ENCODE measurements at places on chromosomes 4 and X.

DNA sequence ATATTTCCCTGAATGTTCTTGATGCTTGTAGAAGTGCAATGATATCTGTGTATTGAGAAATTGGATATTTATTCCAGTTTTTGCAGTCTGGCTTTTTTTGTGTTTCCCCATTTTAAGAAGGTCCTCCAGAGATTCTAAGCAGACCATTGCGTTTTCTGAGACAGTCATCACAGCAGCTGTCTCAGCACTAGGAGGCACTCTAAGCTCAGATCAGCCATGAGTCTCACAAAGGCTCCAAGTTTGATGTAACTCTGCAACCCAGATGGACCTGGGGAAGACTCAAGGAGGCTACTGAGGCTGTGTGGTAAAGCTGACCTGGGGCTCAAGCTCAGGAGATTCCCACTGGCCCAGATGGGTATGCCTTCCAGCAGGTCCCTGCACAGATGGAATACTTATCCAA lies 89.3 kb upstream of the CYLC1 start:
- no peak for DNase-seq

DNA sequence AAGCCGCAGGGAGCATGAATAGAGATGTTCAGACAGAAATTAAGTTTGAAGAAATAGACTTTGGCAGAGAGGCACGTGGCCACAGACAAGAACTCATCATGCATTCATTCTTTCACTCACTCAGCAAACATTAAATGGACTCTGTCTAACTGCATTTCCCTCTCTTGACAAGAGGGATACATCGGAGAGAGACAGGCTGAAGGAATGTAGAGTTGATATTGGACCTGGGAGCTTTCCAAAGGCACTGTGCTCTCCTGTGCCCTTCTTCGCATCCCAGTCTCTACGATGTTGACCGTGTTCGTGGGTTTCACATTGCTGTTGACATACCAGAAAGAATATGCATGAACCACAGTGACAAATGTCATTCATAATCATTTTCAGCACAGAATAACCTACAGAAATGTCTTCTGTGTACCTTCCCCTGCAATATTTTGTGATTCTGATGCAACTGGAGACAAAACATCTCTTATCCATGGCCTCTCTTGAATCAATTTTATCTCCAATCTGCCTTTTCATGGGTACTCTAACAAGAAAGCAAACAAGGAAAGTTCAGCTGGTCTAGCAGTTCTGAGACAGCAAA lies 34.7 kb upstream of the CD99 start:
- no peak for DNase-seq

- no peak for DNase-seq
Measured at GRCh38 chr4:161829591-161829990, 334.2 kb downstream of the FSTL5 start.

DNA sequence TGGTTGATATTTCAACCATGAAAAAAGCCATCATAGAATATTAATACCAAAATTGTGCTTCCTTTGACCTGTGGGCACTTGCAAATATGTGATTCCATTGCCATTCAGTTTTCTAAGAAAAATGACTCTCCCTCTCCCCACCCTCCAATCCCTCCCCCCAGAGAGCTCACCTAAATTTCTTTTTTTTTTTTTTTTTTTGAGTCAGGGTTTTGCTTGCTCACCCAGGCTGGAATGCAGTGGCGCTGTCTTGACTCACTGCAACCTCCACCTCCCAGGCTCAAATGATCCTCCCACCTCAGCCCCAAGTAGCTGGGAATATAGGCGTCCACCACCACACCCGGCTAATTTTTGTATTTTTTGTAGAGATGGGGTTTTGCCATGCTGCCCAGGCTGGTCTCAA lies 47.0 kb downstream of the SNX25 start:
- DNase-seq = no peak

All from stimulated activated CD4-positive, alpha-beta T cell treated with anti-CD3 and anti-CD28 coated beads, Interleukin-15, amount 100 ng/mL, for 1 hour (primary cell).